ENCODE measurements at places on chromosomes 3 and 15.
A peak's percentile ranks its signal among the peaks of the same experiment; 100 is the strongest.

DNA sequence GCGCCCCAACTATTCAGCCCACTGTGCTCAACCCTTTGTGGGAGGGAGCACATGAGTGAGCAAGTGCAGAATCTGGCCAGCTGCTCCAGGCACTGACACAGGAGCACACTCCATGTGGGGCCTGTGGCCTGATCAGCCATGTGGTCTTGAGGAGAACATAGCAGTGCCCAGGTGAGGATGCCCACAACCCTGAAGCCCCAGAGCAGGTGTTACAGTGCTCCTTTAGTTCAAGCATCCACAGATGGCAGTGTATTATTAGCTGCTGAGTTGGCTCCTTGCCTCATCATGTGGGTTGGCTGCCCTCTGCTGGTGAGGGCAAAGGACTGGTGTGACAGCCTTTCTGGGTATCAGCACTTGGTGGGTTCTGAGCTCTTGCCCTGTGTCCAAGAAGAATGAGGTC, 1588.2 kb downstream of the SI start:
- DNase-seq: peak; percentile 77

GRCh38 chr3:141094790-141095545, 43.8 kb downstream of the SPSB4 start:
- no peak for DNase-seq

GRCh38 chr15:101536875-101537405, 47.4 kb upstream of the PCSK6 start:
- no peak for DNase-seq

DNA sequence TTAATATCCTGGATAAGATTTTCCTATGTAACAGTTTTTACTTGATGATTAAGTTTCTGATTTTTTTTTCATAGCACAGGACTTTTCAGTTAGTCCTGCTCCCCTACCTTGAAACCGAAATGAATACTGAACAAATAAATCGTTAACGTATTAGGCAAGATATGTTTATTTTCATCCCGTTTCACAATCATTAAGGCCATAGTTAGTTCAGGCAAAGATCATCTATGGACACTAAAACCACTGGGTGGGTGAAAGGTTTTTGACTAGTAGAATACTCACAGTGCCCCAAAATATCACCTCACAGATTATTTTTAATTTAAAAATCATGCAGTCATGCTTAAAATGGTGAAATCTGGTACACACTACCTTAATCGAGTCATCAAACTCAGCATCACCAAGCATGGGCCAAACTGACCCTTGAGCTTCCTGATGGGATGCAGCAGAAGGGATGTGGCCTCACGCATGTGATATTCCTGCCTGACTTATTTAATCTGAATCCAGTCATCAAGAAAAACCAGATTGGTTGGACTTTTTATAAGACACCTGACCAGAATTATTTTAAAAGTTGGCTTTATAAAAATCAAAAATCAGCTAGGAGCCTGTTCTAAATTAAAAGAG, 365.0 kb downstream of the LPP start:
- no peak for DNase-seq

- DNase-seq: no peak
These were observed 225.4 kb upstream of the SOX2 start for GRCh38 chr3:181486141-181486885.

- no peak for DNase-seq
These were observed 41.3 kb downstream of the MYRIP start for GRCh38 chr3:39850716-39851032.

DNA sequence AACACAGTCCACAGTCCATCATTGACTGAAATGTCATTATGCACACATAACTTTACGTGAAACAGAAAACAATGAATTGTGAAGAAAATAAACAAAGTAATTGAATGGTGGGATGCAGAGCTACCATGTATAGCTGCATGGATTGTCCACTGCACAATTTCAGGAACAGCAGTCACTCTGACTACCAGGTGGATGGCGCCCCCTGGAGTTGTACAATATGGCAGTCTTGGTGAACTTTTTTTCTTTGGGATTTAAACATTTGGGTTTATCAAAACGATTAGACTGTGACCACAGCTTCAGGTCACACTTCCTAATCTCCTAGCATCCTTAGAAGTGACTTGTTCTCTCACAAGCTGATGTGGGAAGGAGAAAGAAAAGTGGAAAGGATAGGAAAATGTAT, 48.9 kb upstream of the TCF12 start:
- no peak for DNase-seq

DNA sequence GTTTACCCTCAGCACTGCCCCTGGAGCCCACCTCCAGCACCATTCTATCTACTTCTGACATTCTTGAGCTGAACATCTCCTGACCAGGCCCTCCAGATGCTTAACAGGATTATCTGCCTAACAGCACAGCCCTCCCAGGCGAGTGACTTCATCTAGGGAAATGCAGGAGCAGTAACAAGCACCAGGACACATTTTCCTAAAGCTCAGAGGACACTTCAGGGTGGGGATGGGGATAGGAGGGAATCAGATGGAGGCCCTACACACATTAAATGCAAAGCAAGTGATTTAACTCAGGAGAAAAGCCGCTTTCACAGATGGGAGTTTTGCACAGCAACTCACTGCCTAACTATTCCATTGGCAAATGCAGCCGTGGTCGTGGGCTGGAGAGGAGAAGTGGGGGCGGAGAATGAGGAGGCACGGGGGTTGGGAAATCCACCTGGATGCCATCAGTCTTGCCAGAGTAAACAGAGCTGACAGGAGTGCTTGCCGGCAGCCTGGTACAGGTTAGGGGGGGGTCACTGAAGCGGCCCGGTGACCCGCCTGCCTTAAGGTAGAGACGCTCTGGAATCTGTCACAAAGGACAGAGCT, 21.3 kb upstream of the BNC1 start:
- DNase-seq: no peak

GRCh38 chr3:196513697-196514349, 1.3 kb downstream of the SMCO1 start:
- no peak for DNase-seq

- DNase-seq: no peak
These were observed 192.0 kb upstream of the TPRG1 start for GRCh38 chr3:188979669-188980310.

All from NAMALWA (cell line).